Cortex of kidney (tissue), 1 donor: ENCODE measurements at places on chromosomes 13 and 19.

DNA sequence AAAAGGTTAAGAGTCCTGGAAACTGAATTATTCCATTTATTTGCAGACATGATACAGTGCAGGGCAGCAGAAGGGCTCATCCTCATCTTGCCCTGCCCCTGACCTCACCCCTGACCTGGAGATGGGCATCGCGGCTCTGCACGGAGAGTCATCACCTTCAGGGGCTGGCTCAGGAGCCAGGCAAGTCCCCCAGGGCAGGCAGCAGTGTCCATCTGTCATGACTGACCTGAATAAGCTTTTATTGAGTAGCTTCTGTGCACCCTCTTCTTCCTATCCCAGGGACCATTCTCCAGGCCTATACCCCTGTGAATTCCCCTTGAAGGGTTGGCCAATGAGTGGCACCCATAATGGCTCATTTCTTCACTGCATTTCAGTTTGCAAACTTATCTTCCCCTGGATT lies 484.2 kb downstream of the ZNF536 start:
- no peak for DNase-seq

- DNase-seq: no peak
Measured at GRCh38 chr19:4575267-4576015, 16.0 kb upstream of the SEMA6B start.

GRCh38 chr19:18251587-18252369 lies 22.5 kb downstream of the IQCN start:
- no peak for DNase-seq

DNA sequence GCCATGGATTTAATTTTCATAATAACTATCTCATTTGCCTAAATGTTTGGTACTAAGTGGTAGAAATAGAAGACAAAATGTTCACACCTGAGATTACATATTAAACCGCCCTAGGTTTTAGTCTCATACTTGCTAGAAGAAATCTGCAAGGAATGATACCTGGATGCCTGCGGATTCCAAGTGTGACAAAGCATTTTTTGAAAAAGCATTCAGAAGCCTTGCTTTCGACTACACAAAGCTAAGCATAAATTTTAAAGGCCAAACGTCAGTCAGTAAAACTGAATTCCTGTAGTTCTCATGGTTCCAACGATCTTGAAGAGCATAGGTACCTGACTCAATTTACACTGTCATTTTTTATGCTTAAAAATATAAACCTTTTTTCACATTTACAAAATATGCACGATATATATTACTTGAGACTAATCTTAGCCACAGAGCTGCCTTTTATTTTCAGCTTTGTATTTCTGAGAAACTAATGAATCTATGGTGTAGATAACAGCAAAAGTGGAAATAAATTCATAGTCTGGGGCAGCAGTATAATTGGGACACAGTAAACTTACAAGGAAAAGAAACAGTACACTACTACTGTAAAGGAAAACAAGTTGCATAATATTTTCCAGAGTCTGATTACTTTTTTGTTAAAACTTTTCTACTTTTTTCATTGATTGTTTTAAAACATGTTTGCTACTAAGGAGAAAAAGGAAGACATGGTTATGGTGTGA lies 1.2 kb upstream of the LRRC63 start:
- DNase-seq: no peak

GRCh38 chr19:54164369-54165068 lies 5.0 kb upstream of the LENG1 start:
- DNase-seq: no peak

GRCh38 chr19:19053508-19054314 lies 10.1 kb upstream of the SLC25A42 start:
- no peak for DNase-seq

- DNase-seq: no peak
Measured at GRCh38 chr13:24654741-24655140, 25.5 kb upstream of the ATP12A start.

GRCh38 chr19:45468159-45468651 lies 409 bp downstream of the FOSB start:
- no peak for DNase-seq

- no peak for DNase-seq
Measured at GRCh38 chr19:20351244-20351643, 184.2 kb downstream of the ZNF486 start.

DNA sequence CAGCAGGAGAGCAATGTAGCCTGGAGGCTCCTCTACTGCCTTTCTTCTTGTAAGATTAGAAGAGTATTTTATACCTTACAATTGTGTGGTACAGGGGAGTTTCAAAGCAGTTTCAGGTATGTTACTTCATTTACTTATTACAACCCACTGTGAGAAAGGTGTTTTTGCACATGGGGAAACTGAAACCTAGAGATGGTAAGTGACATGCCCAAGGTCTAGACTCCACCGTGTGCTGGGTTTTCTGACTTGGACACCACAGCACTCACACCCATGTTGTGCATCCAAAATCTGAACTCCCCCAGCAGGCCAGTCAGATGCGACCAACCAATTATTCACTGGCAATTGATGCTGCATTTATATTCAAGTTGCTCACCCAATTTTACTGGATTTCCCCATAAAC lies 22.8 kb downstream of the ERICH6B start:
- no peak for DNase-seq

DNA sequence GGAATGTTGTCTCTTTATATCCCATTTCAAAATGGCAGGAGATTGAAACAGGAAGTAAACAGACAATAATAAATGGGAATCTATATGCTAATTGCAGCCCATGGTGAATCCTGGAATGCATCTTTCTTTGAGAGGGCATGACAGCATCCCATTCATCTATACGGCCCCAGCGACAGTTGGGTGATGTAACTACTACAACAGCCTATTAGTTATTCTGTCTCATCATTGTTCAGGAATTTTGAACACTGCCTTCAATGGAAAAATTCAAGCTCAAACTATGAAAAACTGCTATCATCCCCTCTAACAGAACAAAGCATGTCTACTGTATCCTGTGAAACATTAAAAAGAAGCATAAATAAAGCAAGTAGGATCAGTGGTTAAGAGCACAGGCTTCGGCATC lies 262.1 kb downstream of the DCT start:
- no peak for DNase-seq
